Retinal pigment epithelial cell (primary cell): ENCODE measurements at places on chromosomes 1 and 21.

GRCh38 chr1:228457017-228457395 is 30.2 kb upstream of the RNF187 start:
- no peak for DNase-seq

- DNase-seq = no peak
Measured at GRCh38 chr1:10788592-10789006, 7.8 kb downstream of the CASZ1 start.

GRCh38 chr1:223411710-223412109 is 18.5 kb downstream of the CCDC185 start:
- DNase-seq = no peak

GRCh38 chr1:5110508-5110907 is 456.1 kb downstream of the AJAP1 start:
- DNase-seq = no peak

GRCh38 chr1:70874818-70875217 is 172.8 kb downstream of the PTGER3 start:
- DNase-seq = no peak

- no peak for DNase-seq
Measured at GRCh38 chr1:67644566-67644965, 40.4 kb upstream of the GADD45A start.

GRCh38 chr1:112743174-112744008 is 28.3 kb upstream of the PPM1J start:
- DNase-seq = no peak

DNA sequence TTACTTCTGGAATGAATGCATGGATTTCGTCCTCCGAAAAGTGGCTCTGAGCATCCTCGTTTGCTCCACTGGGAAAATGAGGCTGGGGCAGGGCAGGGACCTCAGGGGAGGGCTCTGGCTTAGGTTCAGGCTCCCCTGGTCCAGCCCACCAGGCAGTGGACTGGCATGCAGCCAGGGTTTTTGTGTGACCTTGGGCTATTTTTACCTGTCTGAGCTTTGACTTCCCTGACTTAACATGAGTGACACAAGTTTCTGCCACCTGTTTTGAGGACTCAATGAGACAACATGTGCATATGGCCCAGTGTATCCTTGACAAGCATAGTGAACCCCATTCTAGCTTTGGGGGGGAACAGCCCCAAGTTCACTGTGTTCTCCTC is 32.6 kb upstream of the EDN2 start:
- no peak for DNase-seq

DNA sequence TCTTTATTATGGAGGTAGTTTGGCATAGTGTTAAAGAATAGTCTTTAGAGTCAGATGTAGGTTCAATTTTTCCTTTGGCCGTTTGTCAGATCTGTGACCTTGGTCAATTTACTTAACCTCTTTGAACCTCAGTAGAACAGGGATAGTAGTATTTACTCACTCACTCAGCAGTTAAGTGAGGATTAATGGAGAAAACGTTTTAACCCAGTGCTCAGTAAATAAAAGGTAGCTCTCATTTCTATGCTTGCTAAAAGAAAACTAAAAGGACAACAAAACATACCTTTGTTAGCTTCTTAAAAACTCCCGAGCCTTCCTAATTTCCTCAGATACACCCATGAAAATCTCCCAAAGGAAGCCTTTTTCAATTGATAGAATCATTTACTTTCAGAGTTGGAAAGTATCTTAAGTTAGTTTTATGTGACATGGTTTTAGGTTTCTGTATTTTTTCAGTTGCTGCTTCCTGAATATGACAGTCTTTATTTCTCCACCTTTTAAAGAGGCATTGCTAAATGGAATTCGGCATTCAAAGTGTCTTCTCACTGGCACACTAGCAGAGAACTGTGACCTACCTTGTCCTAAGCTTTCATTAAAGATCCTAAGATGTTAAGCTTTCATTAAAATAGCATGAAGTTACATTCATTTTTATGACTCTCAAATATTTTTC is 7.8 kb downstream of the ABCD3 start:
- no peak for DNase-seq

- DNase-seq = no peak
Measured at GRCh38 chr21:45202889-45203288, 84.8 kb downstream of the POFUT2 start.

- DNase-seq = no peak
Measured at GRCh38 chr1:151553659-151554058, 13.6 kb downstream of the TUFT1 start.

DNA sequence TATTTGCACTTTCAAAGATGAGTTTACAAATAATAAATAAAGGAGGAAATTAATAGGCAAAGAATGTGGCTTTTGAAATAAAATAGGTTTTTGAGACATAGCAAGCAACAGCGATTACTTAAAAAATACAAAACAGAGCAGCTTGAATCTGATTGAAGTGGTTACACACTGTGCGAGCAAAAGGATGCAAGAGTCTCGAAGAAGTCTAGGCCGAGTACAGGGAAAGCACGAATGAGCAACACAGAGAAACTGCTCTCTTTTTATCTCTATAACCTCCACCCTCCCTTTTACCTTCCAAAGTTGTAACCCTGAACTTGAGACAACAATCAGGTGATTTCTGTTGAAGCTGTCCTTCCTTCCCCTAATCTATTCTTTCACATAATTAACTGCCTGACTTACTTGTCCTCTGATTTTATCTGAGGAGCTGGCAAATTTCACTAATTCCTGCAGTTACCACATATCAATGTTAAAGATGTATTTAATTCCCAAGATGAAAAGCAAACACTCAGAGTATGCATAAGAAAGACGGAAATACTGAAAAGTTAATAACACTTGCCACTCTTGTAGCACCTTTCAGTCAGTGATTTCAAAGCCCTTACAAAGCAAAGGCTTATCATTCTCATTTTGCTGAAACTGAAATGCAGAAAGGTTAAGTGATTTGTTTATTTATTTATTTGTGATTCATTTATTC is 1030.1 kb downstream of the ADGRL2 start:
- no peak for DNase-seq

DNA sequence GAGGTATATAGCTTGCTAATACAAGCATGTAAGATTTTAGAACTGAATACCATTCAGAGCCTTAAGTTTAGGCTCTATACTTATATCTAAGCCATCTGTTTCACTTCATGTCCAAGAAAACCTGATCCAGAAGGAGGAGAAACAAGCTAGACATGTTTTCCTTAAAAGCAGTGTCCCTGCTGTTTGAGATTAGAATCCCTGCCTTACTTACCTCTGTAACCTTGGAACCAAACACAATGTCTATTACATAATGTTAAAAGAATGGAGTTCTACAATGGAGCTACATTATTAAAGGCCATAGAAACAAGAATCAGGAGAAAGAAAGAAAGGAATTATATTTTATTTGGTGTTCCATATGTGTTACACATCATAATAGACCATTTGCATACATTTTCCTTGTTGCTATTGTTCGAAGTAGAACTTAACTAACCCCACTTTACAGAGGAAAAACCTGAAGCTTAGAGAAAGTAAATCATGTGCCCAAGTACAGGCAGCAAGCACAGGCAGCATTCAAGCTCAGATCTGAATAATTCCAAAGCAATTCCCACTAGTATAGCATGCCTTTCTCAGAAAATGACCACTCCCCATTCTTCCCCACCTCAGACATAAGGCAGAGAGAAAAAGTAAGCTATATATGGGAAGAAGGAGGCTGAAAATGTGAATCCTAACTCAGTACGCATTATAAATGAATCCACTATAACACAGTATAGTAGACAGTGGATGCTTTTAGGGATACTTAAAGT is 380.1 kb upstream of the SPAG17 start:
- DNase-seq = no peak
